ENCODE measurements at places on chromosomes 6 and 20. TPM values are rescaled to one million over a fixed set of nuclear protein-coding genes. Genes with fewer than 3 reads are reported as not detected.

Gene RIPPLY2
- total RNA-seq = 0.46 TPM

Gene SLC35D3
- 0.07 TPM for total RNA-seq

Gene CHMP4B
- total RNA-seq = 150 TPM

Gene GPLD1
- total RNA-seq = 0.45 TPM

Gene RIMS4
- 2.4 TPM for total RNA-seq

Gene HLA-A
- total RNA-seq = 142 TPM
